ENCODE measurements at places on chromosomes 4 and X.

DNA sequence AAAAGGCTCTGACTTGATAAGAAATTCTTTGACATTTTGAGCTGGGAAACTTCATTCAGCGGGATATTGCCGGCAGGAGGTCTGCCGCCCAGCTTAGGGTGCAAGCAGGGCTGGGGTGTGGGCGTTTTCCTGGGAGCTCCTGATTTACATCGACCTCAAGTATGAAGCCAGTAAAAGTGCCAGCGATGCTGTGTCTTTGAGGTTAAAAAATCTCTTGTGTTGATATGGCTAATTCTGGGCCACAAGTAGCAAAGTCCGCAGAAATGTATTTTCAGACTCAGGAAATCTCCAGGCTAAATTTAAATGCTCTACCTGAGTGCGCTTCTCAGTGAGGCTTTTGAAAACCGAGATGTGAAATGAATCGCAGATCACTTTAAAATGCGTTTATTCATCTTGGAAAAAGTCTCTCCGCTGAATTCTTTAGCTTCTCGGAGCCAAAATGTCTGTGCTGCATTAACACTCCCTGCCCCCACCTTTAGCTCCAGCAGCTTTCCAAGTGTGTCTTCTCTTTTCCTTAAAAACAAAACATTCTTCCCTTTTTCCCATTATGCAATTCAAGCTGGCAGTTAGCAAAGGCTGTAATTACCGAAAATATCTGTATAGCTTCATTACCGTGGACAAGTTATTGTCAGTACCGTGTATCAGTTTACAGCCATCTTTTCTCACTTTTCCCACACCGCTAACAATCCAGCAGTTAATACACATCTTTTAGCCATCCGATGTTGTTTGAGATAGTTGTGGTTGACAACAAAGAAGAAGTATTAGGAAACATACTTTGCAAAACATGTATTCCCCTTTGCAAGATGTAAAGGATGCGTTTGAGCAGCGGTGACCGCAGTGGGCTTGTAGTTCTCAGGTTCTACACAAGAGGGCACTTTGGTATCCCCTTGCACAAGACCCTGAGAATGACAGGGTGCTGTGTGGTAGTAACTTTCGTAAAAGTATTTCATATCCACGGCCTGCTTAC lies 136.0 kb upstream of the STX18 start:
- no peak for DNase-seq

GRCh38 chr4:184924516-184924915 lies 93.8 kb upstream of the HELT start:
- no peak for DNase-seq

DNA sequence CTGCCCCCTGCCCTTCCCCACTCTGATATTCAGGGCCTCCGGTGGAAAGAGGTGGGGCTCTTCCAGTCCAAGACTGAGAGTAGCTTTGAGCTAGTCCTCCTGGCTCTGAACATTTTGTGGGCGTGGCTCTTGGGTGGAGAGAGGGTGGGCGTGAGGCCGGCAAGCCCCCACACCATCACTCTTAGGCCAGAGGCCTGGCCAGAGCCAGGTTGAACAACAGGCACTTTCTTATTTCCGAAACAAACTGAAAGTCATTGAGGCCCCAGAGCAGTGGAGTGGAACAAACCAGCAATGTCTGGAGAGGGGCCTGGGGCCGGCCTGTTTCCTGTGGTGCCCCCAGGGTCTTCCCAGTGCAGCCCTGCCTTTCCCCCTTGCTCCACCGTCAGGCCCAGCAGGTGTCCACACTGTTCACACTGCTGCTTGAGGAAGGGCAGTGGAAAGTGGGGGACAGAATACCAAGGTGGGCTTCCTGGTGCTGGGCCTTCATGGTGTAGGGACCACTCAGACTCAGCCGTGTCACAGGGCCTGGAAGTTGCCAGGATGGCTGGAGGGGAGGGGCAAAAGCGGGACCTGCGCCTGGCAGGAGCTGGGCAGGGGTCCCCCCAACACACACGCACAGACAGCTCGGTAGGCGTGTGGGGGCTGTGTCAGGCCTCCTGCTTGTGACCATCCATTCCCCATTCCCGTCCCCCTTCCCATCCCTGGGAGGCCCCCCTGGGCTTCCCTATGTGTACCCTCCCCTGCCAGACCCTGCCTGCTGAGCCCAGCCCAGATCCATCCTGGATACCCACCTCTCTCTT lies 2.9 kb downstream of the ADRA2C start:
- DNase-seq: no peak

DNA sequence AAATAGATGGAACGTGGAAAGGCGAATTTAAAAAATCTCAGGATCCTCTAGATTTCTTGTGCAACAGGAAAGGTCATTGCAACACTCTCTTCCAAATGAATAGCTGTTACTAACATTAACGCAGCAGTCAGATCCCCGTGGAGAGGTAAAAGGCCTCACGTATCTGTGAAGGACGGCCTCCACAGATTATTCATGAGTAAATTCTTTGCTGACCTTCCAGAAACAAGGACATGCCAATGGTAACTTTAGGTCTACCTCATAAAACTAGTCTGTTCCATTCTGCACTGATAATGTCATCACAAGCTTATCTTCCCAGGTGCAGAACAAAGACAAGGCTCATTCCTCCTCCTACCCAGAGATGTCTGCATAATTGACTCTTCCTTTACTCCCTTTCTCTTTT lies 16.1 kb upstream of the REPS2 start:
- DNase-seq: no peak

DNA sequence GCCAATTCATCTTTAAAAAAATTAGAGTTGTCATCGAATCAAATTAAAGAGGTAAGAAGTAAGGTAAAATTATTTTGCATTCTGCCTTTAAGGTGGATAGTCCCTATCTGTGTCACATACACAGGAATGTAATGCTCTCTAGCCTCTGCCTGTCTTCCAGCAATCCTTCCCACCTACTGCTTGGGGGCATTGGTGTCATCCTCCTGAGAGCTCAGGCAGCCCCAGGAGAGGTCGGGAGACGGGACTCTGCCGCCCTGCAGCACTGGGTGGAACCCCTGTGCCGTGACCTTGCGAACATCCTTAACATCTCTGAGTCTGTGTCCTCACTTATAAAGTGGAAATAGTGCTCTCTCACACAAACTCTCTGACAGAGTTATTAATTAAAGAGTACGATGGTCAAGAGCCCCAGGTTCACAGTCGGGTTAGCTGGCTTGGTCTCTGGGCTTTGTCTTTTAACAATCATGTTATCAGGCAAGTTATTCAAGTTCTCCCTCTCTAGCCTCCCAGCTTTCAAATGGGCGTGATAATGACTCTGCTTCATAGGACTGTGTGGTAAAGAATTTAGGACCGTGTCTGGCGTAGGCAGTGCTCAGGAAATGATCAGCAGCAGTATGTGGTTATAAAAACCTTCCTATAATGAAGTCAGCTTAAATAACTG lies 10.2 kb downstream of the TLR3 start:
- DNase-seq: no peak

GRCh38 chrX:37825215-37825842 lies 22.0 kb downstream of the DYNLT3 start:
- DNase-seq: no peak
